ENCODE measurements at places on chromosomes 2 and 18.

DNA sequence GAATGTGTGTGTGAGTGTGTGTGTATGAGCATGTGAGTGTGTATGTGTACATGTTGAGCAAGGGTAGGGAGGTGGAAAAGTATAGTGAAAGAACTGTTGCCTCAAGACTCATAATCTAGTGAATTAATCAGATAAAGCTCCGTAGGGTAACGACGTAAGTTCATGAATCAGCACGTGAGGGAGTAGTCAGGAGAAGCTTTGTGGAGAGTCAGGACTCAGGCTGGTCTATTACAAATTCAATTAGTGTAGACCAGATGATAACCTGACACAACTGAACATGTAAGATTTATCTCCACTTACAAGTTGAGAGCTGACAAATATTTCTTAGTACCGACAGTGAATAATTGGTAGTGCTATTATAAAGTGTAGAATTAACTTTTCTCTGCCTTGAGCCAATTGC, 194.5 kb downstream of the RAD51AP2 start:
- DNase-seq: no peak

- DNase-seq: no peak
These were observed 14.3 kb upstream of the MFF start for GRCh38 chr2:227310756-227311110.

- peak; percentile 23 for DNase-seq
These were observed 243.8 kb downstream of the BABAM2 start for GRCh38 chr2:28134262-28134812.

DNA sequence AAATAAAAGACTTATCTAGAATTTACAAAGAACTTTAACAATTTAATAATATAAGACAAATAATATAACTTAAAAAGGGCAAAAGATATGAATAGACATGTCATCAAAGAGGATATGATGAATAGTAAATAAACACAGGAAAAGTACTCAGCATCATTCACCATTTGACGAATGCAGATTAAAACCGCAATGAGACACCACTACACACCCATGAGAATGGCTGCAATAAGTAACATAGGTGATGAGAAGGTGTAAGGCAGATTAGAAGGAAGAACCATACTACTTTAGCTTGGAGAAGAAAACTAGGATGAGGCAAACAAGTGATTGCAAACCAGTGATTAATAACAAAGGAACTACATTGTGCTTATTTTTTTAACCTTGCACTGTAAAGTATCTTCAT, 152.0 kb downstream of the CYRIA start:
- no peak for DNase-seq

DNA sequence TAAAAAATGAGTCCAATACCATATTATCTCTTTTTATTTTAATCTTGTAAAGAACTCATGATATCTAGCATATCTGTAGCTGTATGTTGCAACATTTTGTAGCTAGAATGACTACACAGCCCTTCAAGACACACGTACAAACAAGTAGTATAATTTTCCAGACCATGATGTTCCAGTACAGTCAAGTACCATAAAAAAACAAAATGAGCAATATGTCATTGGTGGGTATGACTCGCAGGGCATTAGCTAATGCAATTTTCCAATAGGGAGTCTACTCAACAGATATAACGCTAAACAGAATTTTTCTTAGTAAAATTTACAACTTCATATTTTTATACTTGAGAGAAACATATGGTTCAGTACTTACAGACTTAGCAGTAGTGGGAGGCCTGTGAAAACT, 53.6 kb upstream of the UGP2 start:
- no peak for DNase-seq

DNA sequence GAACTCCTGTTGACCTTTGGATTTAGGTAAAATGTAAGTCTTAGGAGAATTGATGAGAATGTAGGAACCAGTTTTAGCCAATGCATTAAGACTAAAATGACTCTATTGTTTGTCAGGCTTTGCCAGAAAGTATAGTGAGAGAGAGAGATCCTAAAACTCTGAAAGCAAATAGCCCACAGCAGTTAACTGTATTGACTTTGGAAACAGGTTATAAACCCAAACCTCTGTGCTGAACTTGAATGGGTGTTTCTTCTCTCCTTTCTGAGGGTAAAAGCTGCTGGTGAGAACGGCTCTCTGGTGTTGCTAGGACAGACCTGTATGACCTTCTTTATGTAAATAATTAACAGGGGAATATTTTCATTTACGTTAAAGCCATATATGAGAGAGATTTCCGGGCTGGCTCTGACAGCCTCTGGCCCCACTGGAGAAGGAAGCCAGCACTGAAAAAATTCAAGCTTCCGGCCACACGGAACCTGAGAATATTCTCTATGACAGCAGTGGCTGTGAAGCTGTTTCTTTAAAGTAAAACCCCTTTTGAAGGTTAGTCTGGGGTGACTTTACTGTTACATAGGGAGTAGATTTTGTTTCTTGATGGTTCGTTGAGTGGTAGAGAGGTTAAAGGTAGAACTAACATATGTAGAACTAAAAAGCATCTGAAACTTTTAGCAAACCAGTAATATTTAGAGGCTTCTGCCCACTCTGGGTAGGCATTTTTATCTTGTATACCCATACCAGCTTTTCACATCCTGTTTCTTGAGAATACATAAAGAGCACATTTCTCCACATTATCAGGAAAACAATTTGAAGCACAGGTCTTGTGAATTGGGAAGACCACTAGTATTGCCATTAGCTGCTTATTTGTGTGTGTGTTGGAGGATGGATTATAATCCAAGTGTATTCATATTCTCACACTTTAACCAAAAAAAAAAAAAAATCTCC, 123.8 kb downstream of the SPTBN1 start:
- no peak for DNase-seq

DNA sequence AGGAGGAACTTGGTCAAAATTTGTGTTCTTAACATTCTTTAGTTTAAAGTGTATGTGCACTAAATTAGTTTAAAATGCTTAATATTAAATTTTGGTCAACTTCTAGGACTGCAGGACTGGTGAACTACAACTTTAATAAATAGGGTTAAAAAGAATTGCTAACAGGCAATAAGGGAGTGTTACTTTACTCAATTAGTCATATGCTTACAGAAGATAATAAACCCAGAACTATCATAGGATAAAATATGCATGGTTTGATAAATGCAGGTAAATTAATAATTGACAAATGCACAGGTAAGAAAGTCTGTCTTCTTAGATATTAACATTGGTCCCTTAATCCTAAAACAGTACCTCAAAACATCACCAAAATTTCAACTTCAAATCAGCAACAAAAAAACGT, 20.6 kb downstream of the FARSB start:
- DNase-seq: no peak

- DNase-seq: no peak
These were observed 56.5 kb downstream of the SLC4A5 start for GRCh38 chr2:74286725-74287124.

- DNase-seq: no peak
These were observed 177.9 kb upstream of the RAB6C start for GRCh38 chr2:129801575-129801974.

All from testis (tissue), 5 donors.